ENCODE measurements at places on chromosomes 1 and 21.

DNA sequence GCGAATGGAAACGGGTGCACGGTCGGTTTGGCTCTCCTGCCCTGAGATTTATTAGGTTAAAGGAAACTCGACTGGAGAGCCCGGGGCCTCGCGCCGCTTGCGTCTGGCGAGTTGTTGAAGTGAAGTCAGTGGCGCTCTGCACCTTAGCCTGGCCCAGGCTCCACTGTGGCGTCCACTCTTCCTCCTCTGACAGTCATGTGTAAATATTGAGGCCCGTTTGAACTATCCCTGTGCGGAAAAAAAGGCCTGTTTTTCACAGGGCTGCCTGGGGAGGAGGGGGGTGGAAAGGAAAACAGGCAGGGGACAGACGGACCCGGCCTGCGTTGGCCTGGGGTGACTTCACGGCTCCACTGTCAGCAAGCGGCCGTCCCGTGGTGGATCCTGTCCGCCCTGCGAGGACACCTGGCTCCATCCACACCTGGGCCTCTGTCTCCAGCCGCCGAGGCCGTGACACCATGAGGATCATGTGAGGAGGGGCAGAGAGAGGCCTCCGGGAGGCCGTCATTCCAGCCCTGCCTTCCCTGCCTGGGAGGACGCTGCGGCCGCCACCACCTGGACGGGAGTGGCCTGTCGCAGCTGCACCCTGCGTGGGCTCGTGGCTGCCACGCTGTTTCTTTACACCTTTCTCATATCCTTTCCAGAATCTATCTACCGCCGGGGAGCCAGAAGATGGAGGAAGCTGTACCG is 59.8 kb downstream of the FAAP20 start:
- DNase-seq = no peak

GRCh38 chr1:248852481-248853405 is 6.1 kb downstream of the ZNF692 start:
- DNase-seq = no peak

GRCh38 chr1:6345009-6345408 is 48.6 kb downstream of the ACOT7 start:
- DNase-seq = no peak

GRCh38 chr1:61079898-61080336 is 2.4 kb upstream of the NFIA start:
- DNase-seq = peak; percentile 61

DNA sequence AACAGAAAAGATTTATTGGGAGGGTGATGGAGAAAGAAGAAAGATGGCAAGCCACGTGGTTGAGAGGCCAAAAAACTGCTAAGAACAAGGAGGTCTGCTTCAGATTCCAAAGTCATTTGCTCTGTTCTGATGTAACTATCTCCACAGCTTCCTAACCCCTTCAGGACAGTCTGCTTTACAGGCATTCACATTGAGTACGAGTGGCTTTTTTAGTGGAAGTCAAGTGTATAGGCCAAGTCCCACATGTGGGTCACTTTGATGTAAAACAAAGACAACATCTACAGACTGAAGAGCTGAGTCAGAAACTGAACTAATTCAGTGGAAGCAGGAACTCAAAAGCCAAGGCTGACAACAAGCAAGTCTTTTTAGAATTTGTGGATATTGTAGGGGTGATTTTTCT is 128.7 kb upstream of the F3 start:
- no peak for DNase-seq

DNA sequence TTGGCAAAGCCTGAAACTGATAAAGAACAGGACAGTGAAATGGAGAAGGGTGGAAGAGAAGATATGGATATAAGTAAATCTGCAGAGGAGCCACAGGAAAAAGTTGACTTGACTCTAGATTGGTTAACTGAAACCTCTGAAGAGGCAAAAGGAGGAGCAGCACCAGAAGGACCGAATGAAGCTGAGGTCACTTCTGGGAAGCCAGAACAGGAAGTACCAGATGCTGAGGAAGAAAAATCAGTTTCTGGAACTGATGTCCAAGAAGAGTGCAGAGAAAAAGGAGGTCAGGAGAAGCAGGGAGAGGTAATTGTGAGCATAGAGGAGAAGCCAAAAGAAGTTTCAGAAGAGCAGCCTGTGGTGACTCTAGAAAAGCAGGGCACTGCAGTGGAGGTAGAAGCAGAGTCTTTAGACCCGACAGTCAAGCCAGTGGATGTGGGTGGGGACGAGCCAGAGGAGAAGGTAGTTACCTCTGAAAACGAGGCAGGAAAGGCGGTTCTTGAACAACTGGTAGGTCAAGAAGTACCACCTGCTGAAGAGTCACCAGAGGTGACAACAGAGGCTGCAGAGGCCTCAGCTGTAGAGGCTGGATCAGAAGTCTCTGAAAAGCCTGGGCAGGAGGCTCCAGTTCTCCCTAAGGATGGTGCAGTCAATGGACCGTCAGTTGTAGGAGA is 16.3 kb downstream of the CCDC17 start:
- DNase-seq = no peak

Data from NCI-H187 (cell line).